PC-9 (cell line): ENCODE measurements at places on chromosomes 3 and 15. TPM values are rescaled to one million over a fixed set of nuclear protein-coding genes. Genes with fewer than 3 reads are reported as not detected.

Gene TMEM45A
- 21.6 and 31.1 TPM in 2 replicates for total RNA-seq

Gene ALS2CL
- 67.5 and 71.6 TPM in 2 replicates for total RNA-seq

Gene IL20RB
- 3.8 and 7.2 TPM in 2 replicates for total RNA-seq

Gene SLC28A1
- 0.70 and 1.2 TPM in 2 replicates for total RNA-seq

Gene EPHB3
- total RNA-seq = 12.0 and 15.7 TPM in 2 replicates

Gene RAB43
- 39.5 and 48.9 TPM in 2 replicates for total RNA-seq

Gene EXD1
- total RNA-seq = 0.70 TPM in 1 of 2 replicates, not detected in the other

Gene PLA2G4D
- 0.90 and 1.4 TPM in 2 replicates for total RNA-seq

Gene STAC
- 14.7 and 17.6 TPM in 2 replicates for total RNA-seq

Gene ALDH1A3
- 462 and 469 TPM in 2 replicates for total RNA-seq

Gene GOLGA8G
- not detected in 2 replicates for total RNA-seq

Gene CCDC33
- 7.5 and 15.4 TPM in 2 replicates for total RNA-seq

Gene TTLL13
- total RNA-seq = 0.93 and 0.96 TPM in 2 replicates

Gene NEK11
- 12.5 and 13.2 TPM in 2 replicates for total RNA-seq

Gene CHRNA5
- total RNA-seq = 9.5 and 10.7 TPM in 2 replicates

Gene ITGA11
- total RNA-seq = 0.18 and 0.70 TPM in 2 replicates

Gene MGLL
- 28.2 and 30.7 TPM in 2 replicates for total RNA-seq

Gene SNX4
- 28.6 and 31.6 TPM in 2 replicates for total RNA-seq

Gene FANCD2OS
- not detected in 2 replicates for total RNA-seq

Gene MB21D2
- total RNA-seq = 4.5 and 5.1 TPM in 2 replicates

Gene RTP3
- total RNA-seq = not detected in 2 replicates

Gene ITIH4
- total RNA-seq = 2.5 and 3.2 TPM in 2 replicates

Gene B3GALNT1
- 8.8 and 17.3 TPM in 2 replicates for total RNA-seq

Gene PP2D1
- total RNA-seq = not detected in 2 replicates

Gene SLC6A20
- not detected in 2 replicates for total RNA-seq

Gene IL17RD
- total RNA-seq = 7.9 and 8.3 TPM in 2 replicates

Gene SERPINI1
- 2.4 and 2.6 TPM in 2 replicates for total RNA-seq

Gene SI
- not detected in 2 replicates for total RNA-seq

Gene NEO1
- total RNA-seq = 4.1 and 5.2 TPM in 2 replicates

Gene IL17RE
- total RNA-seq = 22.7 and 23.8 TPM in 2 replicates

Gene GOLGA8T
- total RNA-seq = not detected in 2 replicates

Gene GOLGA8R
- 0.90 and 1.4 TPM in 2 replicates for total RNA-seq
